ENCODE measurements at places on chromosomes 12 and 14.
A peak's percentile ranks its signal among the peaks of the same experiment; 100 is the strongest.

DNA sequence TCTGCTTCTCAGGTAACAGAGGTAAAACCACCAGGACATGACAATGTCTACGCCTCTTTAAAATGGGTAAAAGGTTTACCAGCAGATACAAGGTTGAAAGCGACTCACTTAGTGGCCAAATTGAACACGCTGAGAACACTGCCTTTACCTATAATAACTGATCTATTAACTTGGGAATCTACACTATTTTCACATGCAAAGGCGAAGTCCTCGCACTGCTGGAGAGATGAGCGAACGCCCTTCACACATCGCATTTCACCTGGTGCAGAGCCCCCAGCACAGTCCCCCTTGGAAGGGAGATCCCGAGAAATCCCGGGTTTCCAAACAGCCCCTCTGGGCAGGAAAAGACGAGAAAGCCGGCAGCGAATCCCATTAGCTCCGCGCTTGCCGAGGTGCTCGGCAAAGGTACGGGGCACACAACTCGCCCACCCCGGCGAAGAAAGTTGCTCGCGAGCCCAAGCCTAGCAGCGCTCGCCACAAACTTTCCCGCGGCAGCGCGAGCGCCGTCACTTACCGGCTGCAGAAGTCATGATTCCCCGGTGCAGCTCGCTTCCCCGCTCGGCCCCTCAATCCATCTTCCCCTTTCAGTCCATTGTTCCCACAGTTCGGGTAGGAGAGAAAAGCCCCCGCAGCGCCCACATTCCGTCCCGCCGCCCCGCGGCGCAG lies 423 bp downstream of the FGD6 start:
- DNase-seq, result no peak

GRCh38 chr14:96268431-96269358 lies 12.7 kb downstream of the BDKRB1 start:
- no peak for DNase-seq

- DNase-seq, result no peak
These were observed 228.9 kb downstream of the ANO2 start for GRCh38 chr12:5716201-5716600.

- no peak for DNase-seq
These were observed 2.8 kb downstream of the SLC25A47 start for GRCh38 chr14:100325958-100326357.

GRCh38 chr12:89309815-89310214 lies 42.5 kb downstream of the DUSP6 start:
- no peak for DNase-seq

DNA sequence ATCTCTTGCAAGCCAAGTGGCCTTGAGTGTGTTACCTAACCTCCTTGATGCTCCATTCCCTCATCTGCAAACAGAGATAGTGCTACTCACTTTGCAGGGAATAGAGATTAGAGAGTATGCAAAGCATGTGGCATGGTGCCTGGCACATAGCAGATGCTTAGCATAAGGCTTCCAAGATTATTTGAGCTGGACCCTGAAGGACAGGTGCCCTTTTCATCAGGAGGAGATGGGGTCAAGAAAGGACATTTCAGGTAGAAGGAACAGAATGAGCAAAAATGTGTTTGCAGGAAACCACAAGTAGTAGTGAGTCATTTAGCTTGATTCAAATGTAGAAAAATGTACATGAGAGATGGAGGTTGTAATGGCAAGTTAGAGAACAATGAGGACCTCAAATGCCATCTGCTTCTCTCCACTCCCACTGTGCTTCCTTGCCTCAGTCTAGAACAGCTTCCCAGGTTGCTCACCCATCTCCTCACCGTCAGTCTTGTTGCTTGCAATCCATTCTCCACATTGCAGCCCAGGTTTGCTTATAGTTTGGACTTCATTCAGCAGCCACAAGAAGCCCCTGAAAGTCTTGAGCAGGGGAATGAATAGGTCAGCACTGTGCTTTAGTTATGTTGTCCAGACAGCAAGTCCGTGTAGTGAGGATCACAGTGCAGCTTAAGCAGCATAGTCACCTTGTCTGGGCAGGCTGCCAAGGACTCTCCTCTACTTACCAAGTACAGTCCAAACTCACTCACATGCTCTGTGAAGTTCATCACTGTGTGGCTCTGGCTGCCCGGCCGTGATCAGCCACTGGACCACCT lies 536.3 kb upstream of the CCDC196 start:
- peak; percentile 18 for DNase-seq

DNA sequence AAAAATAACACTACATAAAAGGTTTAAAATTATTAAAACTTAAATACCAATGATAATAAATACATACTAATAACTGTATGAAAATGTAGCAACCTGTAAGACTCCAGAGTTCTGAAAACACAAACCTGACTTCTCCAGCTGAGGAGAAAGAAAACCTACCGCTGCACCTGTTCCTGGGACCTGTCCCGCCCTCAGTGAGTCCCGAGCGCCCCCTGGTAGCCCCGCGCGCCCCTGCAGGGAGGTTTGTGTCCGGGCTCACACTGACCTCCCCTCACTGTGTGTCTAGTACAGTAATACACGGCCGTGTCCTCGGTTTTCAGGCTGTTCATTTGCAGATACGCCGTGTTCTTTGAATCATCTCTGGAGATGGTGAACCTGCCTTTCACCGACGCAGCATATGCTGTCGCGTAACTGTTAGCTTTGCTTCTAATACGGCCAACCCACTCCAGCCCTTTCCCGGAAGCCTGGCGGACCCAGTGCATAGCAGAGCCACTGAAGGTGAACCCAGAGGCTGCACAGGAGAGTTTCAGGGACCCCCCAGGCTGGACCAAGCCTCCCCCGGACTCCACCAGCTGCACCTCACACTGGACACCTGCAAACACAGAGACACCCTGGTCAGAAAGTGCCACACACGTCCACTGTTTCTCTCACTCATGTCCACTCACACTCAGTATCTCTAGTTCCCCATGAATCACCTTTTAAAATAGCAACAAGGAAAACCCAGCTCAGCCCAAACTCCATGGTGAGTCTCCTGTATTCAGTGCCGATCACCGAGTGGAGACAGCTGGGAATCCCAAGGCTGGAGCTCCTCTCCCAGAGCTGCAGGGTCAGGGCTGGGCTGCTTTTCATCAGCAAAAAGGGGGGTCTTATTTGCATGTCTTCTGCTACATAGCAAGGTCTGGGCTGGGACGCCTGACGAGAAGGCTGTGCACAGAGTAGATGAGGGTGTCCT lies 1276.3 kb downstream of the TMEM121 start:
- DNase-seq, result no peak

DNA sequence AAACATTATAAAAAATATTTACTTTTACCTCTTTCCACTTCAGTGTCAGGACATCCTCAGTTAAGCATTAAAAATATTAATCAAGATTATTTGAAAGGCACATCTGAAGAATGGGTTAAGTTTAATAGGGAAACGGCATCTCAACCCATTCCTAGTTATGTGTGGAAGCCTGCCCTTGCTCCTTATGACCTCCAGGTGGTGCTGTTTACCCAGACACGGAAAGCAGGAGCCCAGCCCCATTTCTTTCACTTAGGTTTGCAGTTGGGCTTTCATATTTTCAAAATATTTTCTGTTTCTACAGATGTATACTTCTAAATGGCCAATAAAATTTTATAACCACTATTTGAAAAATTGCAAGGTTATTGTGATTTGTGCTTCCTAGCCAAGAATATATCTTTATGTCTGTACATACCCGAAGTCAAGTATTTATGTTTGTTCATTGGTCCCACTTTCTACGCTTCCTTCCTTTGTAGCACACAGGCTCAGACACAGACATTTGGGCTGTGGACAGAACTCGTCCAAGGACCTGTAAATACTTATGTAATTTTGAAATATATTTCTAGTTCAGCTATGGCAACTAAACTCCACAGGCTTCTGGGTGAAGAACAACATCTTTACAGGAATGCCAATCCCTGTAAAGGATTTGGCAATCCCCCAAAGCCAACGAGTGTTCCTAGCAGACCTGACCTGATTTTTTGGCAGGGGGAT lies 247.1 kb downstream of the AKAP6 start:
- no peak for DNase-seq

DNA sequence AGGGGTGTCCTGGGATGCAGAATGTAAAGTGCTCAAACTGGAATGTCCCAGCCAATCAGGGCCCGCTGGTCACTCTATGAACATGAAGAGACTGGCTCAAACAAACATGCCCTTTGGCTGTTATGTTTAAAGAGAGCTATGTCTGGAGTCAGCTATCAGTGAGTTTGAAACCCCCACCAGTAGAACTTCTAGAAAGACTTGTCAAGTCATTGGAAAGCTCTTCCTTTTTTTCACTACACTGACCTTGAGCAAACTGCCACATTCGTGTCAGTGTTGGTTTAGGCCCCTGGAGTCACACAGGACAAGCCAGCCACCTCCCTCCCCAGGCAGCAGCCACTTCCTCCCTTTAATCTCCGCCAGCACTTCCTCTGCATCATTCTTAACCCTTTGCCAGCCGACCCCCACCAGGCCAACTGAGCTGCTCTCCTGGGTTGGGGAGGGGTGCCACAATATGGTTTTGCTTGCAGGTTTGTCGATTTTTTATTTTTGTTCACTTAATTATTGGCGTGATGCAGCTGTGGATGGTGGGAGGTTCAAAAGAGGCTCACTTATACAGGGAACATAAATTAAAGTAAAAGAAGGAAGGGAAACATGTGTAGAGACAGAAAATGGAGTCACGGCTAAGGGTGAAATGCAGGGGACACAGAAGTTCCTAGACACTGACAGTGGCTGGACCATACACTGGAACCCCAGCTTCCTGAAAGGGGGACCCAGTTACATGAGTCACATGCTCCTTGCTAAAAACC lies 25.3 kb downstream of the CMKLR1 start:
- no peak for DNase-seq

GRCh38 chr12:58378028-58378427 lies 436.7 kb downstream of the ATP23 start:
- DNase-seq, result no peak

All from stimulated activated CD4-positive, alpha-beta T cell treated with anti-CD3 and anti-CD28 coated beads, Interleukin-12 subunit alpha, Interleukin-12 subunit beta, amount 100 ng/mL, for 24 hours (primary cell).